Activated T-cell treated with anti-CD3 and anti-CD28 coated beads, Interleukin-2, amount 50 U/mL, for 72 hours (primary cell): ENCODE measurements at places on chromosomes 16 and 17. TPM values are rescaled to one million over a fixed set of nuclear protein-coding genes. Genes with fewer than 3 reads are reported as not detected.

DNA sequence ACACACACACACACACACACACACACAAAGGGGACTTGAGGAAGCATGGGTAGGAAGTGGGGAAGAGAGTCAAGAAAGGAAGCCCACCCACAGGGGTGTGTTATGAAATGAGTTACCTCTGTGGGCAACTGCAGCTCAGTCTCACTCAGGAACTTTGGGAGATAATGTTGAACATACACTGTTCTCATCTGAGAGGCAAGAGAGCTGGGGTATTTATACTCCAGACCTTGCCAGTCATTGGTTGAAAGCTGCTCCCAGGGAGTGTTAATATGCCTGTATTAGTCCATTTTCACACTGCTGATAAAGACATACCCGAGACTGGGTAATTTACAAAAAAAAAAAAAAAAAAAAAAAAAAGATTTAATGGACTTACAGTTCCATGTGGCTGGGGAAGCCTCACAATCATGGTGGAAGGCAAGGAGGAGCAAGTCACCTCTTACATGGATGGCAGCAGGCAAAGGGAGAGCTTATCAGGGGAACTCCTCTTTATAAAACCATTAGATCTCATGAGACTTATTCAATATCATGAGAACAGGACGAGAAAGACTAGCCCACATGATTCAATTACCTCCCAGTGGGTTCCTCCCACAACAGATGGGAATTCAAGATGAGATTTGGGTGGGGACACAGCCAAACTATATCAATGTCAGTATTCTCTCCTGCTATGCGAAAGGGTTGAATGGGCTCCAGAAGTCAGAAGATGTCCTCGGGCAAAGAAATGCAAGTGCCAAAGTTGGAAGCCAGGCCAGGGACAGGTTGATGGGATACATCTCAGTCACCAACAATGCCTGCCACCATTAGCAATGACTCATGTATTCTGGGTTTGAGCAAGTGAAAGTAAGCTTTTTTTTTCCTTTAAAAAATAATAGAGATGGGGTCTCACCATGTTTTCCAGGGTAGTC lies 270.5 kb downstream of the MRTFB start:
- DNase-seq, result no peak

PDPR gene
- 33.6 TPM for total RNA-seq

PRRT2 gene
- total RNA-seq, result 2.8 TPM

LDAF1 gene
- 12.2 TPM for total RNA-seq

GRCh38 chr17:63780507-63780906 lies 6.5 kb downstream of the DDX42 start:
- DNase-seq, result no peak

DNA sequence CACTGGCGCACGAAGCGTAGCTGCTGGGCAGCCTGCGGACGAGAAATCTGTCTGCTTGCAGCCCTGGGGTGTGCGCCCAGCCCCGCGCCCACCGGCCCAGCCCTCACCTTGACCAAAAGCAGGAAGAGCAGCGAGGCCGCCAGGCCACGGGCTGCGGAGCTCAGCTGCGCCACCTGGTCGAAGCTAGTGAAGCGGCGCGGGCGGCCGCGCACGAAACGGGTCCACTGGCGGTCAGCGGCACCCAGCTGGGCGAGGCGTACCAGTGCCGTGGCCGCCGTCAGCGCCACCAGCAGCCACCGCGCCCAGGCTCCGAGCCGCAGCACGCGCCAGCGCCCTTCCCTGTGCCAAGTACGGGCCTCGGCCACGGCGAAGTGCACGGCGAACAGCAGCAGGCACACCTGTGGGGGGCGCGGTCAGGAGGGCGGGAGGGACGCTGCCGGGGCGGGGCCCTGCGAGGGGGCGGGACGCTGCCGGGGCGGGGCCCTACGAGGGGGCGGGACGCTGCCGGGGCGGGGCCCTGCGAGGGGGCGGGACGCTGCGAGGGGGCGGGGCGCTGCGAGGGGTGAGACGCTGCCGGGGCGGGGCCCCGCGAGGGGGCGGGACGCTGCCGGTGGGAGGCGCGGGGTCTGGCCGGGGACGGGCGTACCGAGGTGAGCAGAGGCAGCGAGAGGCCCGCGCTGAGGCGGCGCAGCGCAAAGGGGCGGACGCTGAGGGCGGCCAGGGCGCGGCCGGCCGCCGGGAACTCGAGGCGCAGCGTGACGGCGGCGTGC lies 43.2 kb downstream of the TSC2 start:
- DNase-seq, result no peak

DNA sequence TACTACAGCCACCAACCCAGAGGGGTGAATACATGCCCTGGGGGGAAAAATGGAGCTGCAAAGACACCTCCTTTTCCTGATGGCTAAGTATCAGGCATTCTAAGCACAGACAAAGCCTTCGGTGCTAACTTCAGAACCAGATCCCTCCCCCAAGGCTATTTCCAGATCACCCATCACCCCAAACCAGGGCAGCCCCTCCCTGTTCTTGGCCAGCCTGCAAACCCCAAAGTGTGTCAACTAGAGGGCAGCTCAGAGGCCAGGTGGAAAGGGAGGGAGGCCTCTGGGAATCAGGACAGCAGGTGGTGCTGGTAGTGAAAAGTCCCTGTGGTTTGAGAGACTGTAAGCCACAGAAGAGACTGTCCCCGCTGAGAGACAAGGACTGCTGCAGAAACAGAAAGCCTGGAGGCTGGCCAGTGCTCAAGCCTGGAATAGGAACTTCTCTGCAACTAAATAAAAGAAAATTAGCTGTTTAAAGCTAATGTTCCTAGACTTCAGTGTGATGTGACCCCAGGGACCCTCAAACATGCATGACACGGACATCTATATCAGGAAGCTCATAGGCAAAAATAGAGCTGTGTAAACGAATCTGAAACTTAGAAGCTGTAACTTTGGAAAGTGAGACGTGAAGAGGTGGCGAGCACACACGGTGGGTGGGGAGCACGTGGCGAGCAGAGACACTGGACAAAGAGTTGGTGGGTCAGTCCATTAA lies 9.1 kb downstream of the TUBG1 start:
- DNase-seq, result no peak

FSCN2 gene
- 1.8 TPM for total RNA-seq

- no peak for DNase-seq
Measured at GRCh38 chr16:3050487-3050886, 4.1 kb downstream of the MMP25 start.

TOX3 gene
- total RNA-seq, result not detected

CHST5 gene
- not detected for total RNA-seq
